SK-MEL-5 (cell line): ENCODE measurements at places on chromosomes 5 and 9. TPM values are rescaled to one million over a fixed set of nuclear protein-coding genes. Genes with fewer than 3 reads are reported as not detected.

DNAJA1 gene
- total RNA-seq, result 138 and 152 TPM in 2 replicates

NR4A3 gene
- 37.7 and 43.5 TPM in 2 replicates for total RNA-seq

ZMYND19 gene
- 28.3 and 31.6 TPM in 2 replicates for total RNA-seq

NACC2 gene
- total RNA-seq, result 38.2 and 38.7 TPM in 2 replicates

HSD17B3 gene
- not detected in 2 replicates for total RNA-seq

RECK gene
- 7.9 and 10.0 TPM in 2 replicates for total RNA-seq

GPSM1 gene
- 21.2 and 21.4 TPM in 2 replicates for total RNA-seq

TRAPPC13 gene
- 31.6 and 33.9 TPM in 2 replicates for total RNA-seq

KIF12 gene
- 0.82 TPM in 1 of 2 replicates, not detected in the other for total RNA-seq

SPOCK1 gene
- total RNA-seq, result 23.4 and 26.0 TPM in 2 replicates

CRB2 gene
- not detected in 2 replicates for total RNA-seq

LHX3 gene
- total RNA-seq, result not detected in 2 replicates

EFNA5 gene
- total RNA-seq, result 1.6 and 2.1 TPM in 2 replicates
